Esophagus muscularis mucosa (tissue), 4 donors: ENCODE measurements at places on chromosomes 11 and 22.

DNA sequence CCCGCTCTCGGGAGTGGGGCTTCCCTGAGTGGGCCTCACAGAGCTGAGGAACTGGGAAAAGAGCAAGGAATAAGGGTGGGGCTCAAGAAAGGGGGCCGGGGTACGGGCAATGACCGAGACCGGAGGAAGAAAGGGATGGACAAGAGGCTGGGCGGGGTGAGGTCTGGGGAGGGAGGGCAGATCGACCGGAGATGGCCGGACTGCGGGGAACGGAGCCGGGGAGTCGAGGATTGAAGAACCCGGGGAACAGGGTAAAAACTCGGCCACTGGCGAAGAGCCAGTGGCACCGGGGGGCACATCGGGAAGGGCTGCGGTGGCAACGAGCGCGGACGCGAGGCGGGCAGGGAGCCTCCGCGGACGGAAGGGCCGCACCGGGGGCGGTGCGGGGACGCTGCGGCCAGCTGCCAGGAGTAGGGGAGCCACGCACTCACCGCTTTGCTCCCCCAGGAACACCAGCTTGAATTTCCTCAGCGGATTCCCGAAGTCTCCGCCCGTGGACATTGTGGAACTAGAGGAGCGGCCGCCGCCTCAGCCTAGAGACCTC lies 667 bp downstream of the RAB6A start:
- DNase-seq = no peak

DNA sequence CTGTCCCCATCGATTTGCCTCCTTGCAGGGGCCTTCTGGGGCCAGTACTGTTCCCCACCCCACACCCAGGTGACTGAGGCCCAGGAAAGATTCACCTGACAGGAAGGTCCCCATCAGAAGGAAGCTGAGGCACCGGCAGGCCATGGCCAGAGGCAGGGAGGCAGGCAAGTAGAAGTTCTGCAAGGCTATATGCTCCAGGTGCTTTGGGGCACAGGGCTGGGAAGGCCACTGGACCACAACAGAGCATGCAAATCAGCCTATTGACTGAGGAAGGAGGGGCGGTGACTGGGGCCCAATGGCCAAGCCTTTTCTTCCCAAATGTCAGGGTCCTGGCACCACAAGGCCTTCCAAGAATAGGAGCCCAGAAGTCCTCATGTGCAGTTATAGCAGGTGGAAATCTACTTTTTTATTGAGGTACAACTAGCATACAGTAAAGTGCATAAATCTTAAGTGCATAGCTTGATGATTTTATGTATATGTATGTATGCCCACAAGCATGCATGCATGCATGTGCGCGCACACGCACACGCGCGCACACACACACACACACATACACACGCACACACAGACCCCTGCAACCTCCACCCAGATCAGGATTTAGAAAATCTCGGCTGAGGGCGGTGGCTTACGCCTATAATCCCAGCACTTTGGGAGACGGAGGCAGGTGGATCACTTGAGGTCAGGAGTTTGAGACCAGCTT lies at the start of gene VPREB3:
Gene VPREB3 (minus strand): TSS at position 206 of the 700 bp plus-strand sequence. CDS start 62 bp downstream, at position 144.
- DNase-seq = no peak

DNA sequence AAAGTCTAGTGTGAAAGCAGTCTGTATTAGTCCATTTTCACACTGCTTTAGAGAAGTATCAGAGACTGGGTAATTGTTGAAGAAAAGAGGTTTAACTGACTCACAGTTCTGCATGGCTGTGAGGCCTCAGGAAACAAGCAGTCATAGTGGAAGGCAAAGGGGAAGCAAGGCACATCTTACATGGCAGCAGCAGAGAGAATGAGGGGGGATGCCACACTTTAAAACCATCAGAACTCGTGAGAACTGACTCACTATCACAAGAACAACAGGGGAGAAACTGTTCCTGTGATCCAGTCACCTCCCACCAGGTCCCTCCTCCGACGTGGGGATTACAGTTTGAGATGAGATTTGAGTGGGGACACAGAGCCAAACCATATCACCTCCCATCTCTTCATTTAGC lies 13.8 kb upstream of the TUBA8 start:
- DNase-seq = no peak

DNA sequence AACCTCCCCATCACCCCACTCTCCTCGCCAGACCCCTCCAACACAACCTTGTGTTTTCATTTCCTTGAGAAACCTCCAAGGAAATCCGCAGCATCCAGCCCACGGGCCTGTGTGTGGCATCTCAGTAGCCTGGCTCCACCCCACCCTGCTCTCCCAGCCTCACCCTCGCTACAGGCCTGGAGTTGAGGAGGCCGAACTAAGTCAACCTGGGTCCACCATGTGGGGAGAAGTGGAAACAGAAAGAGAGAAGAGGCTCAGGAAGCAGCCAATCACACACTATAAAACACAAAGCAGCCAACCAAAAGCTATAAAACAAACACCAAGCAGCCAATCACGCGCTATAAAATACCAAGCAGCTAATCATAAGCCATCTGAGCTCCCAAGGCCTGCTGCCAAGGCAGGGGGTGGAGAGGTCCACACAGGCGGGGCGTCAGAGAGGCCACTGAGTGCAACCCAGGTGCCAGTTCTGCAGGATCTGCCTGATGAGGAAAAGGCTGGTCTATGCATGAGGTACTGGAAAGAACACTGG lies 72.0 kb downstream of the MICAL3 start:
- no peak for DNase-seq

DNA sequence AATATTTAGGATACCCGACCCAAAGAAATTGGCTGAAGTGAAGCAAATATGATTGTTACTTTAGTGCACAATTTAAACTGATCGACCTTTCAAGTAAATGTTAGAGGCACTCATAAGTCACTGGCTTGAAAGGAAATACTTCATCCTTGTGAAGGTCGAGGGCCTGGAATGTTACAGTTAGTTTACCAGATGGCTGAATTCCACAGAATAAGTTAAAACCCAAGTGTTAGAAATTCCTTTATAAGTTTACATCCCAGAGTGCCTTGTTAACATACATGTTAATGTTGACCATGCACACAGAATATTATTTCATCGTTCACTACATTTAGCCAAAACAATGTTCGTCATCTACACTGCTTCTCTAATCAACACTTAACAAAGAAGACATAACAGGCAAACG lies 235.5 kb upstream of the ANO3 start:
- no peak for DNase-seq
